ENCODE measurements at places on chromosomes 7 and 10.
A peak's percentile ranks its signal among the peaks of the same experiment; 100 is the strongest.

DNA sequence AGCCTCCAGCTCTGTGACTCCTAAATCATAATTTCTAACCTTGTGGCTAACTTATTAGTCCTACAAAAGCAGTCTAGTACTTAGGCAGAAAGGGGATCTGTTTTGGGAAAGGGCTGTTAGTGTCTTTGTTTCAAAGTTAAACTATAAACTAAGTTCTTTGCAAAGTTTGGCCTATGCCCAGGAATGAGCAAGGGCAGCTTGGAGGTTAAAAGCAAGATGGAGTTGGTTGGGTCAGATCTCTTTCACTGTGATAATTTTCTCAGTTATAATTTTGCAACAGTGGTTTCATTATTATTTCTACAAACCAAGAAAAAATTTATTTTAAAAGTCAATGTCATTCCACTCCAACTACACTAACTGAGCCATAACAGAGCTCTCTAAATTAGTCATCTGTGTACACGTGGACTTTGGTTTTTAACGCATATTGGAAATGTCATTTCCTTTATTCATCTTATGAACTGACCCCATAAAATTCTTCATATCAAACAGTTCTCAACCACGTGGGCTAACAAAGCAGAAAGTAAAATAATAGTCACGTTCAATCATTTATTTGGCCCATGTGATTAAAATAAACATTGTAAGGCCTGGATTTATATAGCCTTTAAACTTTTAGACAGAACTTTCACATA lies 143.2 kb upstream of the C7orf33 start:
- no peak for DNase-seq

DNA sequence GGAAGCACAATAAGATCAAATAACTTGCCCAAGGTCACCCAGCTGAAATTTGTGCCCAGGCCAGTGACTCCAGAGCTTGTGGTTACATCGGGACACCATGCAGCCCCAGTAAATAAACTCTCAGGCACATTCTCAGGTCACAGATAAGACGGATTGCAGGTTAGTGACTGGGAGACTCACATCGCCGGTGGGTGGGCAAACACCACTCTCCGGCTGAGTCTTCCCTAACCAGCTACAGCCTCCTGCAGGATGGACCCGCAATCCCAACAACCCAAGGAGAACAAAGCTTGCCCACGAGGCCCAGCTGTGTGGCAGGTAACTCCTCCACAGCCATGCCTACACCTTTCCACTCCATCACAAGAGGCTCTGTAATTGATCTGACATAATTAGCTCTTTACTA lies 81.7 kb upstream of the EFCAB10 start:
- no peak for DNase-seq

- DNase-seq: no peak
Observed at GRCh38 chr7:7639847-7640220, 718 bp upstream of the UMAD1 start.

DNA sequence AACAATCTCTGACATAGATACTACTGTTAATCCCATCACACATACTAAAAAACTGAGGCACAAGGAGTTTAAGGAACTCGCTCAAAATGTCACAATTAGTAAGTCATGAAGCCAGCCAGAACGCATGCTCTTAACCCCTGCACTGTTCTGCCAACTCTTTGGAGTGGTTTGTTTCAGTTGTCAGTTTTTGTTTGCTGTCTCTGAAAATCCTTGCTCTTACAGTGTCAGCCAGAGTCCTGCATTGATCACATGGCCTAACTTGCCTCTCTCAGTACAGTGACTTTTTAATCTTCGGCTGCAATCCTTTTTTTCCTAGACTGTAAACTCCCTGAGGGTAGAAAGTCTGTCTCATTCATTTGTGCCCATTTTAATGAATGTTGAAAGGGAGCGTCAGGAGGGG lies 753.8 kb downstream of the AUTS2 start:
- no peak for DNase-seq

- peak; percentile 33 for DNase-seq
Observed at GRCh38 chr10:122034149-122034756, 45.3 kb downstream of the TACC2 start.
